ENCODE measurements at places on chromosomes 6 and 20. TPM values are rescaled to one million over a fixed set of nuclear protein-coding genes. Genes with fewer than 3 reads are reported as not detected.

The PACRG gene
- total RNA-seq = 84.6 TPM

The MUC22 gene
- total RNA-seq = 0.87 TPM

GRCh38 chr20:56158489-56158888, 90.0 kb upstream of the MC3R start:
- peak; percentile 50 for DNase-seq

GRCh38 chr6:6471276-6471675, 117.2 kb upstream of the LY86 start:
- no peak for DNase-seq

The SLC17A1 gene
- 1.0 TPM for total RNA-seq

- DNase-seq = no peak
Observed at GRCh38 chr20:62191781-62192559, 9.1 kb downstream of the MTG2 start.

- peak; percentile 32 for DNase-seq
Observed at GRCh38 chr6:84447651-84448050, 220.2 kb upstream of the CEP162 start.

DNA sequence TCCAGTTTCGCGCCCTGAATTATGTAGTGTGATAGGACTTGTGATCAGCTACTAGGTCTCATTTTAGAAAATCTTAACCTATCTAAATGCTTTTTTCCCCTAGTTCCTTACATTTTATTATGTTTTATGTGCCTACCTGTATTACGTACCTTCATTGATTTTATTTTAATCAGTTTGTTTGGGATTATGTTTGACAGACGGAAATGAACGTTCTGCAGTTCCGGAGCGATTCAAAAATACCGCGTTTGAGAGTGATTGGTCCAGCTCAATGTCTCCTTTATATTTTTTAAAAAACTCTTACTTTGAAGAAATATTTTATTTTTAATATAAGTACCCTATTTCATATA, 114.3 kb upstream of the BTN3A2 start:
- peak; percentile 49 for DNase-seq

- DNase-seq = no peak
Observed at GRCh38 chr6:162532283-162533008, 195.1 kb downstream of the PRKN start.

DNA sequence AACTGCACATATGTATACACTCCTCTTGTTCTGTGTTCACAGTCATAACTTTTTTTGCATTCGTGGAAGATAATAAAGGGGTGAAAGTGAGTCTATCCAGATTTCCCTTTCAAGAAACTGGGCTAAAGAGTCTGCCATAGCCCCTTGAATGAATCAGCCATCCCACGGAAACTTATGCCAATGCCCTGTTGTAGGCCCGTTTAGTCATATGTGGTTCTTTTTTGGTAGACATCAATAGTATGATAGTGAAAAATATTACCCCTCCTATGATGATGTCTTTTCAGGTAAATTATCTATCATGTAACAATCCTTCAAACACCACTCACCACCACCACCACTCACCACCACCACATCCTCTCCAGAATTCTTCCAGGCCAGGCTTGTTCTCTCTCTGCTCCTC, 99.9 kb upstream of the MYLIP start:
- DNase-seq = no peak

The MYLK4 gene
- total RNA-seq = 0.71 TPM

- no peak for DNase-seq
Observed at GRCh38 chr6:26222571-26222970, 135.3 kb downstream of the HFE start.

The CST7 gene
- total RNA-seq = not detected

GRCh38 chr6:147207837-147208754, 3.9 kb downstream of the STXBP5 start:
- no peak for DNase-seq

DNA sequence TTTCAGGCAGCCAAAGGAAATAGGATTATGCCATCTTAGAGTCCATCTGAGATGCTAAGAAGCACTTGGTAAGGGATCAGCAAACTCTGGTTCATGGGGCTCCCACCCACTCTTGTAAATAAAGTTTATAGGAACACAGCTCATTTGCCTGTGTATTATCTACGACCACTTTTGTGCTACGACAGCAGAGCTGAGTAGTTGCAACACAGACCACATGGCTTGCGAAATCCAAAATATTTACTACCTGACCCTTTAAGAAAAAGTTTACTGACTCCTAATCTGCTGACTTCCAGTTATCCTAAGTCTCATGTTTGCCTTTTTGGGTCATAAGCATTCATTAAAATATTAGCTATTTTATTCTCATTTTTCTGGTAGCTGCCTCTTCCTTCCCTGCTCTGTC, 859.0 kb downstream of the QKI start:
- no peak for DNase-seq

- DNase-seq = no peak
Observed at GRCh38 chr6:48985025-48985424, 478.0 kb downstream of the MMUT start.

The RSPO4 gene
- total RNA-seq = 2.6 TPM

The TSHZ2 gene
- 40.4 TPM for total RNA-seq

DNA sequence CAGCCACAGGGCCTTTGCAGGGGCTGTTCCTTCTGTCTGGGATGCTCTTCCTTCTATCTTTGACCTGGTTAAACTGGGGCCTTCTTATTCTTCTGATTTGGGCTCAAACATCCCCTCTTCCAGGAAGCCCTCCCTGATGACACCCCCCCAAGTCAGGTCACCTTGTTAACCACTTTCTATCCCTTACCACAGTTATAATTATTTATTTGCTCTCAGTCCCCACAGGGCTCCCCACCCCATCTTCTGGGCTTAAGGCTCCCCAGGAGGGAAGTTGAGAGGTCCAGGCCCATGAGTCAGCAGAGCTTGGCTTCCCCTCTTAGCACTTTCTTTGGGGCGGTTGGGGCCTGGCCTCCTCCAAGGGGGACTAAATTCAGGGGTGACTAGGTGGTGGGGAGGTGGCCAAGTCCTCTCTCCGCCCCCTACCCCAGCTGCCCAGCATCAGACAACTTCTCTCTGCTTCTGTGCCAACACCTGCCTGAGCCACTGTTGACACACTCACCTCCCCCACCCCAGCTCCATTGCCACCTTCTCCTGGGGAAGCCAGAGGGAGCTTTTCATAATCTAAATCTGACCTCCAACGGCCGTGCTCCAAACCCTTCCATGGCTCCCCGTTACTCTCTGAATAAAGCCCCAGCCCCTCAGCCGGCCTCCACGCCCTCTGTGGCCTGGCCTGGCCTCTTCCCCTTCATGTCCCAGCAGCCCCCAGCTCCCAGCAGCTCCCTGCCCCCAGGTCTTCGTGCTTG, 70.0 kb downstream of the CEBPB start:
- DNase-seq = no peak

DNA sequence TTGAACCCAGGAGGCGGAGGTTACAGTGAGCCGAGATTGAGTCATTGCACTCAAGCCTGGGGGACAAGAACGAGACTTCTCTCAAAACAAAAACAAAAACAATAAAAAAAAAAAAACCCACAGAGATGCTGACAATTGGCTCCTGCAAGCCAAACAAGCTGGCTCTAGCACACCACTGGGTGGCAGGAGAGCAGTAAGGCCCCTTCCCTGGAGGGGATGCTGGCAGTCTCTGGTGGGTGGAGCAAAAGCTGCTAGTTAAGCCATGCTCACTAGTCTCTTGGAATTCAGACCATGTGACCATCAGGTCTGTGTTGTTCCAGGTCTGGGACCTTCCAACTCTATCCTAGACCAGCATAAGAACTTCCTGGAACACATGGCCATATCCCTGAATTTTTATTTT, 18.9 kb upstream of the DSN1 start:
- DNase-seq = no peak

The TMEM244 gene
- total RNA-seq = not detected

All from testis (tissue), 5 donors.